ENCODE measurements at places on chromosomes 6 and 20. TPM values are rescaled to one million over a fixed set of nuclear protein-coding genes. Genes with fewer than 3 reads are reported as not detected.

DNA sequence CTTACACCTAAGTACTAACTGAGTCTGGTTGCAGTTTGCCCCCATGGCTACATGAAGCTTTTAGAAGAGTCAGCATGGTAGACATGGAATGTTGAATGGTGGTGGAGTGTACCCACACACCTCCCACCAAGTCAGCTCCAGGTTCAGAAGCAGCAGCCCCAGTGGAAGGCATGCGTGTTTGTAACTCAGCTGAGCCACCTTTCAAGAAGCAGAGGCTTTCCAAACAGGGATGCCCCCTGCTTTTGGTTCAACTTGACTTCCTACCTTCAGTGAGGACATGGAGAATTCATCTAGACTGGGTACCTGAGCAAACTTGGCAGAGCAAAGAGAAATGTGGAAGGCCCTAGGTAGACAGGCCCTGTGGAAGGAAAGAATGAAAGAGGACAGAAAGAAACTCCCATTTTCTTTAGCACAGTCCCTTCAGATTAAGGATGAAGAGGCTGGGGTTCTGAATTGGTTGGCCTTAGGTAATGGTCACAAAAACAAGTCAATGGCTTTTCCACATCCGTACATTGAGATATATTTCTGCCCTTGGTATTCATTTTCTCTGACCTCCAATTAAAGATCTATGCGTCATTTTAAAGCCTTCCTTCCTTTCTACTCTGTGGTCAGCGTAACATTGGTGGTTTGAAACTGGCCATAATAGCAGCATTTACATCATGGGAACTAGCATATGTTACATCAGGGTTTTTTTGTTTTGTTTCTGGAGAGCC, 53.2 kb downstream of the HFE start:
- no peak for DNase-seq

GRCh38 chr6:60991427-60992028, 1294.5 kb downstream of the KHDRBS2 start:
- DNase-seq: no peak

DNA sequence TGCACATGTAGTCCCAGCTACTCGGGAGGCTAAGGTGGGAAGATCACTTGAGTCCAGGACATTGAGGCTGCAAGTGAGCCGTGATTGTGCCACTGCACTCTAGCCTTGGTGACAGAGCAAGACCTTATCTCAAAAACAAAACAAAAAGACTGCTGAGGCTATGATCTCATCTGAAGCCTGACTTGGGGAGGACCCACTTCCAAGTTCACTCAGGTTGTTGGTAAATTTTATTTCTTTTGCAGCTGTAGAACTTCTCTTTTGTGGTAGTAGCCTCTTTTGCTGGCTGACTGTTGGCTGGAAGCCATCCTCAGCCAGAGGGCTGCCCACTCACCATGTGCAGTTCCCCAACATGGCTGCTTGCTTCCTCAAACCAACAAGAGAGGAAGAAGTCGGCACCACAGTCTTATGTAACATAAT, 36.8 kb upstream of the ME1 start:
- no peak for DNase-seq

DNA sequence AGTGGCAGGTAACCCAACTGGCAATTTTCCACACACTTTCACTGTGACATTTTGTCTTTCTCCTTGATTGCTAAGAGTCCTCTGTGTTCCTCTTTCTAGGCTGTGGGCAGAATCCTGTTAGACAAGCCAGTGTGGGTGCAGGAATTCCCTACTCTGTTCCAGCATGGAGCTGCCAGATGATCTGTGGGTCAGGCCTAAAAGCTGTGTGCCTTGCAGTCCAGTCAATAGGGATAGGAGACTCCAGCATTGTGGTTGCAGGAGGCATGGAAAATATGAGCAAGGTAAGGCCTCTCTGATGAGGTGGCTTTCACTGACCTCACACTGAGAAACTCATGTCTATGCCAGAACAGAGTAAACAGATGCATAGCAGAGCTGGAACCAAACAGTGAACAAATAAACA, 5.1 kb downstream of the ACAT2 start:
- DNase-seq: peak; percentile 66

DNA sequence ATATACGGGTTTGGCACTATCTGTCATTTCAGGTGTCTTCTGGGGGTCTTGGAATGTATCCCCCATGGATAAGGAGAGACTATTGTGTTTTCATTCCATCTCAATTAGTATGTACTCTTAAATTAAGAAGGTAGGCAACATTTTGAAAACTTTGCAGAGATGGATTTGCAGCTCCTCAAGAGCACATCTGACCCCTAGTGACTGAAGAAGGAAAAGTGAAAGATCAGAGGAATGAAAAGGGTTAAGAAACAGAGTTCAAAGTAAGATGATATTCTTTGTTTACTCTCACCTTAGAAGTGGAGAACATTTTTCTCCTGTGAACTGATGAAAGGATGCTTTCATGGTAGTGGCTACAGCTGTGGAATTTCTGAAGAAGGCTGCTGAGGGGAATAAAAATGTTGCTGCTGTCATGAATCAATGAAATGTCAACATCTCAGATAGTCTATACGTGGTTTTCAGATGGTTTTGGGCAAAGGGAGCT, 41.5 kb downstream of the SH3BGRL2 start:
- DNase-seq: no peak

GRCh38 chr20:62649140-62649539, 6.8 kb downstream of the SLCO4A1 start:
- DNase-seq: no peak

- no peak for DNase-seq
Observed at GRCh38 chr6:166520905-166521834, 65.3 kb downstream of the RAMACL start.

- no peak for DNase-seq
Observed at GRCh38 chr6:137810554-137811120, 56.4 kb upstream of the TNFAIP3 start.

DNA sequence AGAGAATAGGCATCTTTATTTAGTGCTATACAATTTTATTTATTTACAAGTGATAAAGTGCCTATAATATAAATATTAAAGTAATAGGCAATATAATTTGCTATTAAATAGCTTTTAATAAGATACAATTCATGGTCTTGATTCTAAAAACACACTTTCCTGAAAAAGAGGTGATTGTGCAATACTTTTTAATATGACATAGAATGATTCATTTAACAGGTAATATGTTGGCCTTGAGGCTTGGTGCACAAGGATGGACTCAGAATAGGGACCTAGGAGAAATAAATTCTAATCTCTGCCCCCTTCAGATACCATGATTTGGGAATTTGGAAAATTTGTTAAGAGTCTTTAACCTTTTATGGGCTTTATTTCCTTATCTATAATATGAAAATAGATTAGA, 149.9 kb upstream of the FUT9 start:
- no peak for DNase-seq

- DNase-seq: no peak
Observed at GRCh38 chr20:47031821-47032220, 137.2 kb downstream of the EYA2 start.

- no peak for DNase-seq
Observed at GRCh38 chr6:48401016-48401415, 290.0 kb upstream of the PTCHD4 start.

- DNase-seq: peak; percentile 6
Observed at GRCh38 chr6:44415873-44416502, 28.5 kb downstream of the CDC5L start.

DNA sequence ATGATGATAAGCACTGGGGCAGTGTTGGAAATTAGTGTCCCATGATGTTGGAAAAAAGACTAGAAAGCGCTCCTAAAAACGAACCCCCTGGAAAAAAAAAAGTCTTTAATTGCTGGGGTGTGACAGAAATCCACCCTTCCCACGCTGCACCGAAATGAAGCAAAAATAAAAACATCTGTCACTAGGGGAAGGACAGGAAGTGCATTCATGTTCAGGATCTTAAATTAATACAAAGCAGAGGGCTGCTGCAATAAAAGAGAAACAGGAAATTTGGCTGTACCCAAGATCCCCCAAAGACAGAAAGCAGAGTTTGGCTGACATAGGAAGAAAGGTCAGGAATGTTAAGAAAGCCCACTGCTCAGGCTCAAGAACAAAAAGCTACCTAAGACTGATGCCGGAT, 333.9 kb downstream of the TBC1D32 start:
- no peak for DNase-seq

GRCh38 chr6:52927451-52927850, 18.0 kb upstream of the GSTA3 start:
- no peak for DNase-seq

- DNase-seq: peak; percentile 69
Observed at GRCh38 chr6:159463119-159463829, 229.8 kb downstream of the SOD2 start.

- no peak for DNase-seq
Observed at GRCh38 chr6:139003751-139004150, 15.7 kb upstream of the REPS1 start.

DNA sequence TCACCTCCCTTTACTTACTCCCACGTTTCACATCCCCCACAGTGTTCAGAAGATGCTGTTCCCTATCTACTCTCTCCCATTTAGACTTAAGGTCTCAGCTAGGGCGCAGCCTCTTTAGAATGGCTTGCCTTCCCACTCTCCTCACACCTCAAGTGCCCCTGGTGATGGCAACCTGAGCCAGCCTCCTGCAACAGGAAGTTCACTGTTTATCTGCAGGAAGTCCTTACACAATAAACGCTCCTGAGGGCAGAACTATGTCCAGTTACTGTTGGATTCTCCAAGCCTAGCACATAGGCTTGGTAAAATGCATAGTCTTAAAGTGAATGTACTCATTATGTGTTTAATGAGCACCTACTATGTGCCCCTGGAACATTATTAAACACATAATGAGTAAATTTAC, 21.9 kb upstream of the RAB22A start:
- DNase-seq: no peak

DNA sequence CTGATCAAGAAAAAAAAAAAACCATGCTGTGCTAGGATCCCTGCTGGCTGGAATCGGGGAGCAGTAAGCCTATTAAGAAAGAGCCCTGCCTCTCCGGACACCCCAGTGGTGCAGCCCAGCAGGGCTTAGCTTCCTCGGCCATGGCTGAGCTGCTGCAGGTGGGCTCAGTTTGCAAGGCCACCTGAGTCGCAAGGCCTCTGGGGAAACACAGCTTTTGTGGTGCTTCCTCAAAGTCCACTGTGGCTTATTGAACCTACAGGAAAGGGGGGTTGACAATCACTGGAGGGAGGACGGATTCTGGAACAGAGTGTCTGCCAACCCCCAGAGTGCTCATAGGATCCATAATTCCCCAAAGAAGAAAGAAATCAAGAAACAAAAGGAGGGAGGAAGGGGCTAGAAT, 240.8 kb downstream of the SMOC2 start:
- no peak for DNase-seq

GRCh38 chr6:30676660-30677285, 4.0 kb upstream of the DHX16 start:
- DNase-seq: no peak

DNA sequence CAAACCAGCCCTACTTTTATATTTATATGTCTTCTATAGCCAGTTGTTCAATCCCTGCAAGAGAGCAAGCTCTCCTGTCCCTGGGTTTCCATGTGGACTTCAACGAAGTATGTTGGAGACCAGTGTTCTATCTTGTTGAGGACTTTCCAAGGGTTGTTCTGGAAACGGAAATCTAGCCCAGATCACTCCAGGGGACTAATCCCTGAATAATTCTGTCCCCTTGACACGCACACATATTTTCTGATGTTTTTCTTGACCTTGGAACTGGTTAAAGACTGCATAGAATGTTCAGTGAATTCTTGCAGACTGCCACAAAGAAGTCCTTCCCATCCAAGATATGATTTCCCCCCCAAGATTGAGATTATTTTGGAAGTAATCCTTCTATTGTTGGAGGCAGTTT, 9.5 kb upstream of the MYLK2 start:
- DNase-seq: no peak

GRCh38 chr6:139230391-139230840, 61.4 kb downstream of the TXLNB start:
- DNase-seq: no peak

DNA sequence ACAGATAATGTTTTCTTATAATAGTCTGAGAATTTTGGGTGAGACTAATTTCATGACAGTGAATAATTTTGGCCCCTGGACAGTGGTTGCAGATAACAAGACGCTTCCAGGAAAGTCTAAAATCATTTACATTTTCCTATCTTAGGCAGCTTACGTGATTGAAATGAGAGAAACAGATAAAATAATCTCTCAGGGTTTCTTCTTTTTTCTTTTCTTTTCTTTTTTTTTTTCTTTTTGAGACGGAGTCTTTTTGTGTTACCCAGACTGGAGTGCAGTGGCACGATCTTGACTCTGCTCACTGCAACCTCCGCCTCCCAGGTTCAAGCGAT, 4.2 kb upstream of the SERPINB1 start:
- no peak for DNase-seq

DNA sequence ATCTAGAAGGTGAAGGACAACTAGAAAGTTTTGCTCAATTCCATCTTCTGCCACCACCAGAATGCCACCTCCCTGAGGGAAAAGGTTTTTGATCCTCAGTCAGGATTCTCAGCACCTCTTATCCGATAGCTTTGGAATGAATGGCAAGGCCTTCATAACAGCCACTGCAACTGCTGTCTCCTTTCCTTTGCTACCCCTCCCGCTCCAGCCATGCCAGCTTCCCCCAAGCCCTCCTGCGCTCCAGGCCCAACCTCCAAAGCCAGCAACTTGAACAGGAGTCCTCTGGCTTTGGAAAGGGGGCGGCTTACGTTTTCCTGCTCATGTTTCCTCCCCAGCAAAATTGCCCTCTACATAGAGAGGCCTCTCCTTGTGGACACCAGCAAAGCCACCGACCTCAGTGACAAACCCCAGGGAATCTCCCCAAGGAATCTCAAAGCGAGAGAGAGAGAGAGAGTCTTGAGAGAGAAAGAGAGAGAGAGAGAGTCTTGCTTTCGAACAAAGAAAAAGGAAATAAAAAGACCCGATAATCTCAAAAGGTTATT, 420 bp upstream of the BTN2A1 start:
- DNase-seq: no peak

DNA sequence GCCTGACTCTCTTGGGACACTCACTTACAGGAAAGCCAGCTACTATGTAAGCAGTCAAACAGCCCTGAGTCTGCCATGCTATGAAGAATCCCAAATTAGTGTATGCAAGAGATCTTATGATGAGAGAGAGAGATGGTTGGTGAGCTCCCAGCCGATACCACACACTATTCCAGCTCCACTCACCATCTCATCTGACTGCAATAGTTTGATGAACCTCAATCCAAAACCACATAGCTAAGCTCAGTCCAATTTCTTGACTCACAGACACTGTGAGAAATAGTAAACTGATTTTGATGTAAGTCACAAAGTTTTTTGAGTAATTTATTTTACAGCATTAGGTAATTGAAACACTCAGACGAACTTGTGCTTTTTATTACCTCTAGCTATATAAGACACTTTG, 441.4 kb downstream of the COL12A1 start:
- DNase-seq: no peak

- DNase-seq: no peak
Observed at GRCh38 chr6:31723245-31723979, at the start of gene MPIG6B. Gene MPIG6B, plus strand, starts transcription at chr6:31723373. Its CDS starts 11 bp downstream, at chr6:31723384.

- DNase-seq: no peak
Observed at GRCh38 chr6:21496706-21497105, 96.8 kb upstream of the SOX4 start.

MEI4 gene
- total RNA-seq: not detected

BEND3 gene
- total RNA-seq: 4.5 TPM

UBD gene
- 9.9 TPM for total RNA-seq

SGK2 gene
- not detected for total RNA-seq

TREM2 gene
- total RNA-seq: not detected

ALDH5A1 gene
- 0.78 TPM for total RNA-seq

TRIM40 gene
- not detected for total RNA-seq

SAMD5 gene
- total RNA-seq: 16.2 TPM

COL9A3 gene
- total RNA-seq: not detected

MICAL1 gene
- total RNA-seq: 45.7 TPM

COL19A1 gene
- total RNA-seq: not detected

CDSN gene
- not detected for total RNA-seq

HLA-DPB1 gene
- not detected for total RNA-seq

DEFB132 gene
- total RNA-seq: not detected

SLC17A9 gene
- total RNA-seq: not detected

RFX6 gene
- not detected for total RNA-seq

SLC32A1 gene
- not detected for total RNA-seq

Measured in SJSA1 (cell line).